ENCODE measurements at places on chromosomes 1 and 21. TPM values are rescaled to one million over a fixed set of nuclear protein-coding genes. Genes with fewer than 3 reads are reported as not detected.
A peak's percentile ranks its signal among the peaks of the same experiment; 100 is the strongest.

GRCh38 chr1:244863491-244864252, 671 bp downstream of the HNRNPU start:
- peak overlapping the region; percentile 98 for H3K4me3 ChIP-seq
- peaks cover 13% of the 10 kb centered on the region for H3K36me3 ChIP-seq
- H3K27ac ChIP-seq = peak overlapping the region; percentile 100
- peak; percentile 80 for DNase-seq

- DNase-seq = no peak
- H3K27ac ChIP-seq = no peak overlapping the region
- H3K4me1 ChIP-seq = no peaks in the 10 kb centered on the region
- no peaks in the 10 kb centered on the region for H3K27me3 ChIP-seq
Measured at GRCh38 chr1:45643978-45644377, 20.1 kb upstream of the CCDC17 start.

DNA sequence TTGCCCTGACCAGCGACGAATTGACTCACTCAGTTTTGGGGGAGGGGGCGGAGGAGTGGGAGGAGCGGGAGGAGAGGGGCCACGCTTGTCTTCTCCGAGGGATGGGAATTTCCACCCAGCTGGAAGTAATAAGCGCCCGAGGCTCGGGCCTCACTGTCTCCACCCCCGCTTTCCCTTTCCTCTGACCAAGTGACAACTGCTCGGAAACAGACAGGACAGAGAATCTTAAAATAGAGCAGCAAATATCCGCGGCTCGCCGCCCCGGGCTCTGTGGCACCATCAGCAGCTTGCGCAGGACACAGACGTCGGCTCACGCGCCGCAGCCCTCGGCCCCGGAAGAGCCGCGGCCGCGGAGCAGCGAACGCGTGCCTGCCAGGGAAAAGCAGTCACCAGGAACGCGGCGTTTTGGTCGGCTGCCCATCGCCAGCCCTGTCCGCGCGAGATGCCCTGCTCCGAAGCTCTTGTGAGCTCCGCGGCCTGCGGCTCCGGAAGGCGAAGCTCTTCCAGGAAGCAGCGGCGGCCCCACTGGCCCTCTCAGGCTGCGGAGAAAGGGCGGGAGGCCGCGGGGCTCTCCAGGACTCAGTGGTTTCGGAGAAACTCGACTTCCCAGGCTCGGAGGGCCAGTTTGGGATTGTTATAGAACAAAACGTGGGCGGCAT, 10.7 kb upstream of the RGS16 start:
- DNase-seq = peak; percentile 91
- H3K4me1 ChIP-seq = peaks cover 30% of the 10 kb centered on the region
- peak overlapping the region; percentile 51 for H3K4me3 ChIP-seq
- H3K36me3 ChIP-seq = no peaks in the 10 kb centered on the region
- H3K27ac ChIP-seq = peak overlapping the region; percentile 91

GRCh38 chr1:181018901-181019681, 3.6 kb downstream of the STX6 start:
- H3K27me3 ChIP-seq = no peaks in the 10 kb centered on the region
- DNase-seq = no peak
- no peaks in the 10 kb centered on the region for H3K36me3 ChIP-seq
- H3K27ac ChIP-seq = no peak overlapping the region
- peaks cover 50% of the 10 kb centered on the region for H3K4me1 ChIP-seq

DNA sequence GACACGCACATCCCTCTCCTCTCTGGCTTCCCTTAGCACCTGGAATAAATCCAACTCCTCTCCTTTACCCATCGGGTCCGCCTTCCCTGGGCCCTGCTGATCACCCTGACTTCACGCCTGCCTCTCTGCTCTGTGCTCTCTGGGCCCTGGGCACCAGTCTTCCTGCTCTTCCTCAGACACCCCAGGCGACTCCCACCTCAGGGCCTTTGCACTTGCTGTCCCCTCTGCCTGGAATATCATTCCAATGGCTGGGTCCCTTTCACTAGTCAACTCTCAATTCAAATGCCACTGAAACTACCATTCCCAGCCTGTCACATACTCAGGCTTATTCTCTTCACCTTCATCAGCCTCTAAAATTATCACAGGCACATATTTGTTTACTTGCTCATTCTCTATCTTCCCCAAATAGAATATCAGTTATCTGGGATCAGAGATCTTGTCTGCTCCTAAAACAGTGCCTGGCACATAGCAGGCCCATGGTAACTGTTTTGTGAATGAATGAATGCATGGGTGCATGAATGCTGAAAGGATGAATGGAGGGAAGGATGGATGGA, 27.2 kb upstream of the SELENON start:
- DNase-seq = no peak
- no peaks in the 10 kb centered on the region for H3K27me3 ChIP-seq
- H3K27ac ChIP-seq = no peak overlapping the region
- peaks cover 3% of the 10 kb centered on the region for H3K36me3 ChIP-seq

DNA sequence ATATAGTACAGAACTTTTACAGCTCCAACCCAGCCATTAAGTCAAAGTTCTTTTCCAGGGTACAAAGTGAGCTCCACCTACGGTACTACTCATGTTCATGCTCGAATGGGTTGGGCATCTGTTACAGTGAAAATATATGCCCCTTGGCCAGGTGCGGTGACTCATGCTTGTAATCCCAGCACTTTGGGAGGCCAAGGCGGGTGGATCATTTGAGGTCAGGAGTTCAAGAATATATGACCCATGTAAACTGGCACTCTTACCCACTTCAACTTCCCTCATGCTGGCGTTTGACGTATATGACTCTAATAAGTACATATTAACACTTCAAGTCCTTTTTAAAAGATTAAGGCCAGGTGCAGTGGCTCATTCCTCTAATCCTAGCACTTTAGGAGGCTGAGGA, 71.3 kb upstream of the PKN2 start:
- no peaks in the 10 kb centered on the region for H3K27me3 ChIP-seq
- no peak for DNase-seq
- no peak overlapping the region for H3K27ac ChIP-seq
- no peak overlapping the region for H3K4me3 ChIP-seq
- no peaks in the 10 kb centered on the region for H3K4me1 ChIP-seq
- no peaks in the 10 kb centered on the region for H3K36me3 ChIP-seq

GRCh38 chr1:17865912-17866739, 111.0 kb downstream of the ACTL8 start:
- H3K4me3 ChIP-seq = no peak overlapping the region
- H3K27me3 ChIP-seq = peaks cover 3% of the 10 kb centered on the region
- no peak for DNase-seq
- H3K27ac ChIP-seq = no peak overlapping the region
- H3K4me1 ChIP-seq = no peaks in the 10 kb centered on the region

The KLHL20 gene
- total RNA-seq = 30.5 TPM

DNA sequence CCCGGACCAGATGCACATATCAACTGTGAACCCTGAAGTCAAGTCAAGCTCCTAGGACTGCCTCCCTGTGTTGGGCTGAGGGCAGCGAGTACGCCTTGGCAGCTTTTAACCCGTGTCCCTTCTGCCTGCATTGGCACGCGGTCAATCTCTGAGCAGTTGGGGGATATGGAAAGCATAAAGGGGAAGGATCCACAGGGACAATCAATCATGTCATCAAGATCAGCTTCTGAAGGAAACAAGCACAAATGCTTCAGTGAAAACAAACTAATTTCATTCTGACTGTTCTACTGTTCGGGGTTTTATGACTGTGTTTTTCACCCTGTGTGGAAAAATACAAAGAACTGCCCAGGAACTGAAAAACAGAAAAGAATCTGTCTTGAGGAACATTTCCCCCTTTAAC, 106.2 kb downstream of the RUNX1 start:
- H3K4me3 ChIP-seq = no peak overlapping the region
- H3K4me1 ChIP-seq = peaks cover 4% of the 10 kb centered on the region
- DNase-seq = no peak
- peaks cover 15% of the 10 kb centered on the region for H3K27me3 ChIP-seq
- H3K27ac ChIP-seq = no peak overlapping the region
- H3K36me3 ChIP-seq = no peaks in the 10 kb centered on the region

DNA sequence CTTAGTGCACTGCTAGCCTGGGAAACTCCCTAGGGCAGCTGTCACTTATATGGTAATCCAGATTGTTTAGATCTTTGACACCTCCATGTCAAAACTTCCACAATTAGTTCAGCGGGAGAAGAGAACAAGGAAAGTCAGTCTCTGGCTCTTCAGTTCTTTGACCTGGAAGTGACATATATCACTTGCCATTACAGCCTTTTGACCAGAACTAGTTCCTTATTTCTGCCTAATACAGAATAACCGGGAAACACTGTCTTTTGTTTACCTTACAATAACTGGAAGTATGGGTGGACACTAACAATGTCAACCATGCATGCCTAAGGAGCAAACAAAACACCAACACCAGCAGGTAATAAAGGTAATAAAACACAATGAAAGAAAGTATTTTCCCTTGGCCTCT, 68.3 kb downstream of the C4BPA start:
- no peaks in the 10 kb centered on the region for H3K4me1 ChIP-seq
- H3K36me3 ChIP-seq = no peaks in the 10 kb centered on the region
- no peaks in the 10 kb centered on the region for H3K27me3 ChIP-seq
- no peak overlapping the region for H3K27ac ChIP-seq

DNA sequence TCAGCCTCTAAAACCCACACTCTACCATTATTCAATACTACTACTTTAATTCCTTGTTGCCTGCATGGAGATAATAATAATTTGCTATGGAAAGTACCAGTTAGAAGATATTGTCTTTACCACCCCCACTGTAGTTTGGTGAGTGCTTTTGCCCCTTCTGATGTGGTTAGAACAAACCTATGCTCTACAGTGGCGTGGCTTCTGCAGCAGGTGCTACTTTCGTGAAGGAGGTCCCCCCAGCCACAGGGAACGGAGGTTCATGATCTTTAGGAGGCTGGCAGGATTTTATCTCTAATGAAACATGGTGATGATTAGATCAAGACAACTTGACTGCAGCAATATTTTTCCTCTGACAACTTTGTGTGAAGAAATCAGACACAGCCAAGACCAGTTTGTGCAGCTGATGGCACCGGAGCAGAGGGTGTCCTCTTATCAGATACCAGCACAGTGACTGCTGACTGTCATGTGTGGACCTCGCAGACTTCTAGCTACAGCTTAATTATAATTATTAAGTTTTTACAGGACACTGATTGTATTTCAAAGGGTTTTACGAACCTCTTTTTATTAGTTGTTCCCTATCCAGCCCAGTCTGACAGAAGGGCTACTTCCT, 10.7 kb upstream of the TCHH start:
- H3K36me3 ChIP-seq = no peaks in the 10 kb centered on the region
- no peak overlapping the region for H3K4me3 ChIP-seq
- DNase-seq = no peak
- no peaks in the 10 kb centered on the region for H3K4me1 ChIP-seq
- no peak overlapping the region for H3K27ac ChIP-seq

DNA sequence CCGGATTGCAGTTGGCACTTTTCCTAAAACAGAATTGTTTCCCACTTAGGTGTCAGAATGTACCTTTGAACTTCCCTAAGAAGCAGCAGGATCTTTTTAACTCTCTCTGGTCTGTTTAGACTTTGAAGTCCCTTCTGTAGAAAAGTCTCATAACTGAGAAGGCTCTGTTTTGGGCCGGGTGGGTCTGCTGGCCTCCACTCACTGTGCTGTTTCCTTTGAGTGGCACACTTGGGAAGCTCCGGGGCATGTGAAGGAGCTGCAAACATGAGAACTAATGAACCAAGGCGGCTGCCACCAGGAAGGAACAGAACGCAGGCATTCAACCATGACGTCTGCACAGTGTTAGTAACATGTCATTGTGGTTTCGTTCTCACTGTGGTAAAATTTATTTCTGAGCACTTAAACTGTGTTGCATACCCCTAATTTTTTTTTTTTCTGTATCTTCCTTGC, 19.5 kb upstream of the NCMAP start:
- peaks cover 44% of the 10 kb centered on the region for H3K36me3 ChIP-seq
- H3K4me3 ChIP-seq = no peak overlapping the region
- no peaks in the 10 kb centered on the region for H3K4me1 ChIP-seq
- no peak for DNase-seq
- H3K27me3 ChIP-seq = no peaks in the 10 kb centered on the region

DNA sequence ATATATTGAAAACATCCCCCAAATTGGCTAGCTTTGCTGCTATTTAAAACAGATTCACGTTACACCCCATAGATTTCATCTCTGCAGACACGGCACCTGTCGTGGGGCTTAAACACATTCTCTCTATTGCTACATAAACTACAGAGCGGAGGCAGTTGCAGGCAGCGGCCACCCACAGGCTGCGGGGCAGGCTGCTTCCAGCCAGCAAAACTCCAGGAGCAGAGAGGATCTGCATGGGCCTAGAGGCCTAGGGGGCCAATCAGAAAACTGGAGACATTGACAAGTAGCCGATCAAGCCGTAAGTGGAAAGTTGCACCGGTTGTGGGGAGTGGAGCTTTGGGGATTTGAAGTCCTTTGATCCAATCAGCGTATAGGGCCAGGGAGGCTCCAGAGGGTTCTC, 129.0 kb upstream of the KLHDC7A start:
- DNase-seq = no peak
- peaks cover 57% of the 10 kb centered on the region for H3K27me3 ChIP-seq
- no peak overlapping the region for H3K4me3 ChIP-seq

DNA sequence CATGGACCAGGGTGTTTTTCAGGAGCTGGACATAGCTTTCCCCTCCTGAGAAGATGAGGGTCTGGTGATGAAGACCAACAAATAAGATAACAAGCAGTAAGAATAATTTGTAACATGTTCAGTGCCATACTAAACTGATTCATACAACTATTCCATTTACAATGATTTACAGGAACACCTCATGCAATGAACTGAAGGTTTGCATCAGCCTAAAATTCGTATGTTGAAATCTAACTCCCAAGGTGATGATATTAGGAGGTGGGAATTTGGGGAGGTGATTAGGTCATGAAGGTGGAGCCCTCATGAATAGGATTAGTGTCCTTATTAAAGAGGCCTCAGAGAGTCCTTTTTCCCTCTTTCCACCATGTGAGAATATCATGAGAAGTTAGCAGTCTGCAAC, 15.9 kb upstream of the NIBAN1 start:
- no peak for DNase-seq
- no peak overlapping the region for H3K27ac ChIP-seq

DNA sequence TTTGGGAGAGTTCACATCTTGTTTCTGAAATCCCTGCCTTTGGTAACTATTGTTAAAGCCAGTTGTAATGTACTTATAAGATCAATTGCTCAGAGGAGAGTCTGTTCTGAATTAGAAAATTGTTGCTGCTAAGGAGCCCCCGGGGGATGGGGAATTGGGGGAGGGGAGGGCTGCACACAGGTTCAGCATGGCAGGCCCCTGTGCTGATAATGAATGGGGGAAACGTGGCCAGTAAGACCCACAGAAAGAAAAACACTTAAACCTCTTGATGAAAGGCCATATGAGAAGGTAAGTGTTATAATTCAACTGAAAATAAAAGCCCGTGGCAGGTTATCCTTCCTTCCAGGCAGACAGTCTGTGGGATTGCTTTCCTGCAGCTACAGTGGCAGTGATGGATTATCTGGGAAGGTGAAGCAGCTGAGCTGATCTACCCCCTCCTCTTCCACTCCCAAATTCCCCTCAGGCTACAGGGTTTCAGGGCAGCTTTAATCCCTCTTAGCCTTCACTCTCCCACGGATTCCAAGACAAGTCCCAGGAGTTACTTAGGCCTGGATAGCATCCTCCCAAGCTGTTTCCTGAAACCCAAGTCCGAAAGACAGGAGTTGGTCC, 398.8 kb downstream of the TBX15 start:
- no peaks in the 10 kb centered on the region for H3K4me1 ChIP-seq
- H3K27me3 ChIP-seq = no peaks in the 10 kb centered on the region
- no peak overlapping the region for H3K27ac ChIP-seq
- H3K4me3 ChIP-seq = no peak overlapping the region

GRCh38 chr1:233940908-233941307, 36.4 kb downstream of the SLC35F3 start:
- no peaks in the 10 kb centered on the region for H3K4me1 ChIP-seq
- H3K27me3 ChIP-seq = peaks cover under 1% of the 10 kb centered on the region
- DNase-seq = no peak
- no peak overlapping the region for H3K27ac ChIP-seq

- H3K4me1 ChIP-seq = no peaks in the 10 kb centered on the region
- DNase-seq = no peak
- H3K27ac ChIP-seq = no peak overlapping the region
- H3K27me3 ChIP-seq = no peaks in the 10 kb centered on the region
- no peak overlapping the region for H3K4me3 ChIP-seq
Measured at GRCh38 chr1:99281105-99281504, 16.8 kb downstream of the PLPPR4 start.

The SYTL1 gene
- 176 TPM for total RNA-seq
